Stimulated activated CD4-positive, alpha-beta T cell treated with anti-CD3 and anti-CD28 coated beads, Interleukin-2, amount 100 ng/mL, for 4 hours (primary cell): ENCODE measurements at places on chromosomes 16 and 17.
A peak's percentile ranks its signal among the peaks of the same experiment; 100 is the strongest.

- DNase-seq, result no peak
These were observed 63.9 kb downstream of the GTF3C1 start for GRCh38 chr16:27485811-27486210.

GRCh38 chr17:31693433-31694220 is 165.4 kb downstream of the COPRS start:
- DNase-seq, result no peak

DNA sequence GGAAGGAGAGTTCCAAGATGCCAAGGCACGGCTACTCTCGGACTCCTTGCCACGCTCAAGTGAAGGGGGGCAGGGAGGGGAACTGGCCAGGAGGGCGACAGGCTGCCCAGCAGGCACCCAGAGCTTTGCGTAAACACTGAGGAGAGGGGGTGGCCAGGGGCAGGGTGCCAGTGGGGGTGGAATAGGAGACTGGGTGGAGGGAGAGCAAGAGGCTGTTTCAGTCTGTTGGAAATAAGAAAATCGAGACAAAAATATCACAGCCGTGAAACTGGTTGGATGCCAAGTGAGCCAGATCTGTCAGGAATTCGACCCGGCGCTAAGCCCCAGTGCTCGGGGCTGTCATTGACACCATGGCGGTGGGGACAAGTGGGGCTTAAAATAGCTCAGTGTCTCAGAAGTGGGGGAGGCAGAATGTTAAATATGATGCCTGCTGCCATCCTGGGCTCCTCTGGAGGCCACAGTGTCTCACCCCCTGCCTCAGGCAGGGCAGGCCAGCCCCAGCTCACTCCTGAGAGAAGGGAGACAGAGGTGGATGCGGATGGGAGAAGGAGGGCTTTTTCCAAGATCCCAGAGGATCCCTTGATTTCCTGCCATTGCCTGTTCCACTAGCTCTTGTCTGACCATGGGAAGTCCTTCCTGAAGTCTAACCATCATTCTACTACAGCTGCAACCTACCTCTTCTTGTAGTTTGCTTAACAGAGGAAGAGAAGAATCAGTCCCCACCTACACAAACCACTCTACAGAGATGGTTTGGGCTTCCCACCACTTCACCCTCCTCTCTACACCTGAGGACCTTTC is 9.5 kb downstream of the PNMT start:
- DNase-seq, result no peak

DNA sequence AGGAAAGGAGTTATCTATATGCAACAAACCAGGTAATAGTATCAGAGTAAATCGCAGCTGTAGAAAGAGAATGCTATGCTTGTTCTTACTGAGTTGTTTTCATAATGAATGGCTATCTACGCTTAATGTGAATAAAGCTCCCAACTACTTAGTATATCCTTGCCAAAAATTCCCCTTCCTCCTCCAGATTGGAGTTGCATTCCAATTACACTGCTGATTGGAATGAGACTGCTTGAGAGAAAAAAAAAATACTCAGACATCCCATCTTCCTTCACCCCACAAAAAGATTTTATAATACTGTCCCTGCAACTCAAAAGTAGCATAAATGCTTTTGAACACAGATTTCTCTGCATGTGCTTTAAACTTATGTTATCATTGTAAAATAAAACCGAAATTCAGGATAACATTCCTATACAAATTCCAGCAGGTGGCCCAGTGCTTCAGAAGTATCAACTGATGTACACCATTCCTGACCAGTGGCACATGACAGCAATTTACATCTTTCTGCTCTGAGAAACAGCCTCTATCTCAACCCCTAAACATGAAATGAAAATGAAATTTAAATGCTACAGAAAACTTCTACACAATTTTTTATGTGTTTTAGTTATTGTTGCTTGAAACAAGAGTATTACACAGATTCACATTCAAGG is 47.0 kb downstream of the SMURF2 start:
- no peak for DNase-seq

GRCh38 chr17:14904386-14904785 is 360.7 kb downstream of the PMP22 start:
- DNase-seq, result no peak

DNA sequence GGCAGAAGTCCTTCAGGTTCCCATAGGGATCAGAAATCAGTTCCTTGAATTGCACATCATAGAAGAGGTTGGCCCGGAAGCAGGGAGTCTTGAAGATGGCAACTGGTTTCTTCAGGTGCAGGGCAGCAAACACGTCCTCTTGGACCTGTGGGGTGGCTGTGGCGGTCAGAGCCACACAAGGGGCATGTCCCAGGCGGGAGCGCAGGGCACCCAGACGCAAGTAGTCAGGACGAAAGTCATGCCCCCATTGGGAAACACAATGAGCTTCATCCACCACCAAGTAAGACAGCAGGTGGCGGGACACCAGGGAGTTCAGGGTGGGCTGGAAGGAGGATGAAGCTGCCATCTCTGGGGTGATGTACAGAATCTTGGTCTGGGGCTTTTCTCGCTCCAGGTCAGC is 4.4 kb downstream of the RECQL5 start:
- no peak for DNase-seq

DNA sequence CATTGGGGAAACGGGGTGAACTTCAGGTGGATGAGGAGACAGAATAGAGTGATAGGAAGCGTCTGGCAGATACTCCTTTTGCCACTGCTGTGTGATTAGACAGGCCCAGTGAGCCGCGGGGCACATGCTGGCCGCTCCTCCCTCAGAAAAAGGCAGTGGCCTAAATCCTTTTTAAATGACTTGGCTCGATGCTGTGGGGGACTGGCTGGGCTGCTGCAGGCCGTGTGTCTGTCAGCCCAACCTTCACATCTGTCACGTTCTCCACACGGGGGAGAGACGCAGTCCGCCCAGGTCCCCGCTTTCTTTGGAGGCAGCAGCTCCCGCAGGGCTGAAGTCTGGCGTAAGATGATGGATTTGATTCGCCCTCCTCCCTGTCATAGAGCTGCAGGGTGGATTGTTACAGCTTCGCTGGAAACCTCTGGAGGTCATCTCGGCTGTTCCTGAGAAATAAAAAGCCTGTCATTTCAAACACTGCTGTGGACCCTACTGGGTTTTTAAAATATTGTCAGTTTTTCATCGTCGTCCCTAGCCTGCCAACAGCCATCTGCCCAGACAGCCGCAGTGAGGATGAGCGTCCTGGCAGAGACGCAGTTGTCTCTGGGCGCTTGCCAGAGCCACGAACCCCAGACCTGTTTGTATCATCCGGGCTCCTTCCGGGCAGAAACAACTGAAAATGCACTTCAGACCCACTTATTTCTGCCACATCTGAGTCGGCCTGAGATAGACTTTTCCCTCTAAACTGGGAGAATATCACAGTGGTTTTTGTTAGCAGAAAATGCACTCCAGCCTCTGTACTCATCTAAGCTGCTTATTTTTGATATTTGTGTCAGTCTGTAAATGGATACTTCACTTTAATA is 7.0 kb upstream of the TMEM235 start:
- no peak for DNase-seq

GRCh38 chr16:30417529-30418349 is 10.3 kb downstream of the ZNF771 start:
- peak; percentile 87 for DNase-seq

DNA sequence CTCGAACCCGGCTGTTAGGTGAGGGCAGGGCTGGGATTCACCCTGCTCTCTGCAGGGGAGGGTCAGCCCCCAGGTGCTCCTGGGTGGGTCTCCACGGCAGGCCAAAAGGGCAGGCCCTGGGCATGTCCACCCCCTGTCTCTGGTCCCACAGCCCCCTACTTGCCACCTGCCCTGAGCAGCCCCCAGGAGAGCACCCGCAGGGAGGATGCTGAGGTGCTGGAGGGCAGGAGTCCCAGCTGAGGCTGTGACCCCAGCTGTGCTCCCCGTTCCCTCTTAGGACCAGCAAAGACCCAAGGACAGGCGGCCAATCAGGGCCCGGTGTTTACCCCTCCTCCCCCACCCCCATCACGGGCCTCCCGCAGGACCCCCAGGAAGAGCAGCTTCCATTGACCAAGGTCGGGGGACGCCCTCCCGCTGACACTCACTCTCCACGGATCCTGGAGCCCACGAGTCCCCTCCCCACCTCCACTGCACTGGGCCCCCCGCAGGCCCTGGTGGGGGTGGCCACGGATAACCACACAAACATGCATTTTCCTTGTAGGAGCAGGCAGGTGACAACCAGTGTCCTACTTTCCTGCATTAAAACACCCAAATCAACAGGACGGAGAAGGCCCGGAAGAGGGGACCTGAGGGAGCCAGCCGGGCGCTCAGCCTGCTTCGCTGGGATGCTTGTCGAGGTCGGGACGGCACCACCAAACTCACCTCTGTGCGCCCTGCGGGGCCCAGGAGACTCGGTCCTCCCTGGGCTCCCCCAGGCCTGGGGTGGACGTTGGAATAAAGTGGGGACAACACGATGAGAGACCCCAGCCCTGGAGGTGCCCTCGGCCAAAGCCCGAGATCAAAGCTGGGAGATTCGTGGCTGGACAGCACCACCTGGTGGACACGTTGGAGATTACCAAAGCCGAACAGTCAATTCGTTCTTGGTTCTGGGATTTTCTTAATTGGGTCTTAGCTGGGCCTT is 22.5 kb upstream of the ENPP7 start:
- peak; percentile 29 for DNase-seq
